ENCODE measurements at places on chromosomes 1 and 21. TPM values are rescaled to one million over a fixed set of nuclear protein-coding genes. Genes with fewer than 3 reads are reported as not detected.

- H3K4me3 ChIP-seq, result no peak overlapping the region
- DNase-seq, result no peak
- no peaks in the 10 kb centered on the region for H3K4me1 ChIP-seq
Observed at GRCh38 chr1:68178821-68179490, 53.4 kb downstream of the WLS start.

GRCh38 chr1:55399346-55399745, 184.2 kb upstream of the USP24 start:
- DNase-seq, result no peak
- H3K36me3 ChIP-seq, result no peaks in the 10 kb centered on the region
- no peaks in the 10 kb centered on the region for H3K4me1 ChIP-seq
- no peaks in the 10 kb centered on the region for H3K27me3 ChIP-seq
- H3K4me3 ChIP-seq, result no peak overlapping the region
- H3K27ac ChIP-seq, result no peak overlapping the region

GRCh38 chr1:162485236-162485635, 12.4 kb upstream of the UHMK1 start:
- DNase-seq, result no peak
- H3K4me3 ChIP-seq, result no peak overlapping the region
- H3K4me1 ChIP-seq, result no peaks in the 10 kb centered on the region
- peaks cover 10% of the 10 kb centered on the region for H3K27me3 ChIP-seq
- no peak overlapping the region for H3K27ac ChIP-seq

KRTAP13-2 gene
- not detected for total RNA-seq

IPO13 gene
- total RNA-seq, result 24.0 TPM

KLF17 gene
- total RNA-seq, result not detected
